ENCODE measurements at places on chromosomes 5 and 9.

GRCh38 chr9:86652736-86653135 lies 294.6 kb downstream of the GAS1 start:
- no peak for DNase-seq

DNA sequence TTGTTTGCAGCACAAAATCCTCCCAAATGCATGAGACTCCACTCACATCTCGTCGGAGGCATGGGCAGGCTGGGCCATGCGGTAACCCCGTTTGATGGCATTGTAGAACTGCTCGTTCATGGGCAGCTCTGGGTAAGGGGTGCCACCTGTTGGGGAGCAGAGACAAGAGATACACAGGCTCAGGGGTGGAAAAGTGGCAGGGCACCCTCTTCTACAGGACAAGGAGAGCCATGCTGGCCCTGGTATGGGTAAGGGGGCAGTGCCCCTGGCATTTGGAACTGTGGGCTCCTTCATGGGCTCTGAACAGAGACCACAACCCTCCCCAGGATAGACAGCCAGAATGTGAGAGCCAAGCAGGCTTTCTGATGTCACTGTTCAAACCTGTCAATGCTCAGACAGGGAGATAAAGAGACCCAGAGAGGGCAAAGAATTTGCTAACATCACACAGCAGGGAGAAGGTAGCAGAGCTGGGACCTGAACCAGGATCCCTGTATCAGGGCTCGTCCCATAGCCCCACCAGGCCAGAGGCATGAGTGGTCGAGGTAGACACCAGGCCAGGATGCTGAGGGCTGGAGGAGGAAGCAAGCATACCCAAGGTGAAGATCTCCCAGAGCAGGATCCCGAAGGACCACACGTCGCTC lies 33.2 kb upstream of the CSF1R start:
- peak; percentile 22 for DNase-seq

DNA sequence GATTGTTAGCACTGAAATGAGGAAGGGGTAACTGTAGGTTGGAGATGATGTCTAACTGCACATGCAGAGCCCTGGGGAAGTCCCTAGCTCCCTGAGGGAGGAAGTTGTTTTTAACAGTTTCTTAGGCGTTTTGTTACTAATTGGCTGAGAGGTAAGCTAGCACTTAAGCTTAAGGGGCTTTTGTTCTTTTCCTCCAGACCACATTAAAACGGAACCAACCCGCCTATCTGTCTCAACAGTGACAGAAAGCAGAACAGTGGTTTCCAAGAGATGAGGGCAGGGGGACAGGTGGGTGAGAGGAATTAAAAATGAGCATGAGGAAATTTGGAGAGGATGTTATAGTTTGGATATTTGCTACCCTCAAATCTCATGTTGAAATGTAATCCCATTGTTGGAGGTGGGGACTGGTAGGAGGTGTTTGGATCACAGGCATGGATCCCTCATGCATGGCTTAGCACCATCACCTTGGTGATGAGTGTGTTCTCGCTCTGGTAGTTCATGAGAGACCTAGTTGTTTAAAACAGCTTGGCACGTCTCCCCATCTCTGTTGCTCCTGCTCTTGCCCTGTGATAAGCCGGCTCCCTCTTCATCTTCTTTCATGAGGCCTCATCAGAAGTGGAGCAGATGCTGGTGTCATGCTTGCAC lies 38.9 kb downstream of the LYRM7 start:
- DNase-seq, result peak; percentile 94

DNA sequence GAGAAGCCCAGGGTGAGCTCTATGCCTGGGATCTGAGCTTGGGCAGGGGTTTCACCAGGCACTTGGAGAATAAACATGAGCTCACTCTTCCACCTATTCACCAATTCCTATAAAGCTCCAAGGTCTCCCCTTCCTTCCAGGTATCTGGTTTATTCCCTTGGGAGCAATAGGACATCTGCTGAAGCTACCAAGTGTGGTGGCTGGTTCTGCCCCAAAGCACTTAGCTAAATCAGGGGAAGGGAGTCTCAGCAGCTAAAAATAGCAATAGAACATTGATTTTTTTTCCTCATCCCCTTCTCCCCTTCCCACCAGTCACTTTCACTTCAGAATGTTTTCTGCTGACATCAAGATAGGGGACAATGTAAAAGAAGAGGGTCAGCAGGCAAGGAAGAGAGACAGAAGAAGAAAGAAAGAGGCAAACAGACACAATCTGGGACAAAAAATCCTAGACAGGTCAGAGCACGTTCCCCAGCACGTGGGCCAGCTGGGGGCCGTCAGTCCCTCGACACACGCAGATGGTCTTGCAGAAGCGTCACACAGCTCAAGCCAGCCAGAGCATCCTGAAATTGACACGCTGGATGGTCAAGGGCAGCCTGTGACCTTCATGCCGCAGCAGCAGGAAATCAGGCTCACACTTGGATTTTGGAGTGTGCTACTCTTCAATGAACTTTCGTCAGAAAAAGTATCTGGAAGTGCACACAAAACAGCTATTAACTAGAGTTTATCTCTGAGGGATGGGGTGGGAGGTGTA lies 176.0 kb downstream of the ZNF608 start:
- DNase-seq, result no peak

GRCh38 chr5:153896701-153897100 lies 142.0 kb downstream of the FAM114A2 start:
- DNase-seq, result no peak

DNA sequence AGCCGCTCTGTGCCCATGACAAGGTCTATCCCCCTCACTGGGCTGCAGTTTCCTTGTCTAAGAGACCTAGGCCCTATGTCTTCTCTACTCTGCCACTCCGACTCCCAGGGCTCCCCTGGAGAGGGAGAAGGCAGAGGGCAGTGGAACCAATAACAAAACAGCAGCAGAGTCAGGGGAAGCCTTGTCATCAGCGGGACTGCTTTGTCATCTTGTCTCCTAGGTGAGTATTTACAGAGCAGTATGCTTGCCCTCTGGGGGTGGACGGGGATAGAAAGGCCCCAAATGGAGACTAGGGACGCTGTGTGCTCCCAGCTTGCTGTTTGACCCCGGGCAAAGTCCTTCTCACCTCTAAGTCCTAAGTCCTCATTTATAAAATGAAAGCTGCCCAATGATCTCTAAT lies 318.5 kb downstream of the CDK5RAP2 start:
- no peak for DNase-seq

- no peak for DNase-seq
Observed at GRCh38 chr9:137589441-137590122, 730 bp downstream of the ZMYND19 start.

- no peak for DNase-seq
Observed at GRCh38 chr9:101047848-101048397, 19.4 kb downstream of the PLPPR1 start.

GRCh38 chr5:151562019-151562707 lies 29.0 kb downstream of the FAT2 start:
- DNase-seq, result no peak

- no peak for DNase-seq
Observed at GRCh38 chr5:1761453-1761755, 38.2 kb downstream of the MRPL36 start.

GRCh38 chr5:169263591-169263990 lies 37.3 kb downstream of the SLIT3 start:
- no peak for DNase-seq

DNA sequence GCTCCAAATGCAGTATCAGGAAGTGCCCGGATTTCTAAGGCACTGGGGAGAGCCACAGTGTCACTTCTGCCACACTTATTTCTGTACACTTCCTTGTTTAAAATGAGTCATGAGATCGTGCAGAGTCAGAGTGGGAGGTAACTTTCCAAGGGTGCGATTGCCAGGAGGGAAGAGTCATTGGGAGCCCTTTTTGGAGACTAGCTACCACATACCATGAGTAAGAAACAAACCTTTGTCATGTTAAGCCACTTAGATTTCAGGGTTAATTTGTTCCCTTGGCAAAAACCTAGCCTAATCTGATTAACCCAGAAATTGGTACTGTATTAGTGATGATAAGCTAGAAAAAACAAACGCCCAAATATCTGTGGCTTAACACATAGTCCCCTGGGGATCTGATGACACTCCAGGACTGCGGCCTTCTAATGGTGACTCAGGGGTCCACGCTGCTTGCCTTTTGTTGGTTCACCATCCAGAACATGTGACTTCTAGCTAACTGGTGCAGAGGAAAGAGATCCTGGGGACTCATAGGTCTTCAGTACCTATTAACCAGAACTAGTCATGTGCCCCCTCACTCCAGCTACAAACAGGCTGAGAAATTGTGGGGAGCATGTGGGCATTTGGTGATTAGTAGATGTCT lies 48.6 kb upstream of the TLE1 start:
- no peak for DNase-seq

GRCh38 chr5:103234239-103234975 lies 24.2 kb upstream of the MACIR start:
- no peak for DNase-seq

- peak; percentile 1 for DNase-seq
Observed at GRCh38 chr5:14011089-14012020, 66.9 kb upstream of the DNAH5 start.

- DNase-seq, result no peak
Observed at GRCh38 chr9:131971482-131972074, 108.1 kb downstream of the MED27 start.

GRCh38 chr9:4799775-4800174 lies 7.0 kb downstream of the RCL1 start:
- no peak for DNase-seq

GRCh38 chr5:159274676-159275075 lies 11.6 kb downstream of the UBLCP1 start:
- no peak for DNase-seq

- DNase-seq, result no peak
Observed at GRCh38 chr9:104746285-104746684, 1.2 kb upstream of the NIPSNAP3A start.

DNA sequence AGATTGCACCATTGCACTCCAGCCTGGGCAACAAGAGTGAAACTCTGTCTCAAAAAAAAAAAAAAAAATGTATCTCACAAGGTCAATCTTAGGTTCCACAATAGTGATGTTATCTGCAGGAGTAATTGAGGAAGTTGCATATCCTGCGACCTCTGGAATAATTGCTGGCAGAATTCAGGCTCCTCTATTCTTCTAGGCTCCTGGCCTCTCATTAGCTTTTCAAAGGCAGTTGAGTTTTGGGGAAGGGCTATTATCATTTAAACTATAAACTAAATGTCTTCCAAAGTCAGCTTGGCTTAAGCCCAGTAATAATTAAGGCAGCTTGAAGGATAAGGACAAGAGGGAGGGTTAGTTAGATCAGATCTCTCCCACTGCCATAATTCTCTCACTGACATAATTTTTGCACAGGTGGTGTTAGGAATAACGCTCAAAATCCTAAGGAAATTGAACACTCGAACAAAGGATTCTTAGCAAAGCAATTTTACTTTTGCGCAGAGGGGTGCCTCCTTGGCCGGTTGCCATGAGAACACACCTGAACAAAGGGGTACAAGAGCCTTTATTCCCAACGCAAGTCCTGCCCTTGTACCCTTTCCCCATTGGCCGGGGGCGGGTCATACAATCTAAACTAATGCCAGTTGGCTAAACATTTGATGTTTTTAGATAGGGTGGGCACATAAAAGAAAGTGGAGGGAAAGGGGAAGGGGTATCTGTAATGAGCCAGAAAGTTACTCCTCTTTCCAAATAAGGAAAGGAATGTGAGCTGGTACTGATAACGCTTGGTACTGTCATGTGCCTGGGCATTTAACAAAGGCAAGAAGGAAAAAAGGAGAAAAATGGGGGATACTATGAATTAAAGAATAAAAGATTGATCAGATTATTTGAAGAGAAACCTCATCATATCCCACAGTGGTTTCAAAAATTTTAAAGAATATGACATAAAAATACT lies 106.4 kb upstream of the CCNG1 start:
- DNase-seq, result no peak

DNA sequence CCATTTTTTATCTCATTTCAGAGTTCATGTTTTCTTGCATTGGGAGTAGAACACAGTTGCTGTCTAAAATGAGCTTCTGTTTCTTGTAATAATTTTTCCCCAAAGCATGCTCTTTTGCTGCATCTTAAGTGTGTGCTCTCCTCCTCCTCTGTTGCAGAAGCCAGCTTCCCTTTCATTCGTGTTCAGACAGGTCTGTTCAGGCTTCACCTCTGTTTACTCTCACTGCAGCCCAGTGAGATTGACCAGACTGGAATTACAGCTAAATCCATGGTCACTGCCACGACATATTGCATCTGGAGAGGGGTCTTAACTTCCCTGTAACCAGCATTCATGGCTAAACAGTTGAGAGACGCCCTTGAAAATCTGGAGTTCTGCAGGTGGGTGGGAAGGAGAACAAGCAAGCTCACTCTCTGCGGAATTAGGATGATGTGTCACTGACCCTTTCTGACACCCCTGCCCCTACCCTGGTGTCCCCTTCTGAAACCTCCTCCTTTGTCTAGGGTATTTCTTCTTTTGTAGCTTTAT lies 223.2 kb downstream of the FSTL4 start:
- DNase-seq, result no peak

- DNase-seq, result no peak
Observed at GRCh38 chr9:34633166-34633565, 4.3 kb upstream of the ARID3C start.

- no peak for DNase-seq
Observed at GRCh38 chr9:127280880-127281660, 16.5 kb downstream of the GARNL3 start.
